Stimulated activated CD4-positive, alpha-beta T cell treated with anti-CD3 and anti-CD28 coated beads, Interleukin-2, amount 100 ng/mL, for 4 hours (primary cell): ENCODE measurements at places on chromosomes 6 and 20.

DNA sequence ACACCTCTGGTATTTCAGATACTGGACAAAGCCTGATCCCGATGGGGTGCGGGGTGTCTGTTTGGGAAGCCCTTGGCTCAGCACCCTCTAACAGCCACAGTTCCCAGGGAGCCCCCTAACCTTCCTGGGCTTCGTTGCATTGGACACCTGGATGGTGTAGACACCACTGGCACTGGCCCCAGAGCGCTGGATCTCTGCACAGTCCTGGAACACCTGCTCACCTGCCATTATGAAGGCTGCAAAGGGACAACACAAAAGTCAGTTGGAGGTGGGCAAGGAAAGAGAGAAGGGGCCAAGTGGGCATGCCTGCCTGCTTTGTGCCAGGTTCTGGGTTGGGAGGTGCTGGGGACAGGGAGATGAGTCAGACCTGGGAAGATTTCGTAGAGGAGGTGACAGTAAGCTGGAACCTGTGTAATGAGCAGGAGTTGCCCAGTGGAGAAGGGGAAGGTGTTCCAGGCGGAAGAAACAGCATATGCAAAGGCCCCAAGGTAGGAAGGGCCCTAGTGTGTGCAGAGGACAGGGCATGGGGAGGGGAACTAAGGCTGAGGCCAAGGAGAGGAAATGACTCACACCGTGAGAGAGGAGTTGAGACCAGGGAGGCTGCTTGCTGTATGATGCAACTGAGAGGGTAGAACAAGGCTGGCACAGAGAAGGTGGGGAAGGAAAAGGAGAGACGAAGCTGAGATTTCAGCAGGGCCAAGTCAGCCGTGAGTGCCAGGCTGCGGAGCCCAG is 34.9 kb downstream of the ANGPT4 start:
- no peak for DNase-seq

DNA sequence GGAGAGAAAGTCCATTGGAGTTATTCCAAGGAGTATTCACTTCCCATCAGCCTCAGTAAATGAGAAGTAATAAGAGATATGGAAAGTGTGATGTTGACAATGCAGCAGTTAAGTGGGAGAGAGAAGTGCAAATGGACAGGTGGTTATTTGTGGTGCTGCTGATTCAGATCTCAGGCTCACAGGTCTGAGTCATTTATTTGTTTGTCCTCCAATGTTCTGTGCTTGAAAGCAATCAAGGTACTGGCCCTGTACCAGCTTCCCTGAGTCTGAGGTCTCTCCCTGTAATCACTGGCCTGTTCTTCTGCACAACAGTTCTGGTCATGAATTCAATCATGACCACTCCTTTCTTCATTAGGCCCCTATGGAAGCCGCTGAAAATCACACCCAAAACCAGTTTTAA is 827.7 kb downstream of the MAFB start:
- no peak for DNase-seq

DNA sequence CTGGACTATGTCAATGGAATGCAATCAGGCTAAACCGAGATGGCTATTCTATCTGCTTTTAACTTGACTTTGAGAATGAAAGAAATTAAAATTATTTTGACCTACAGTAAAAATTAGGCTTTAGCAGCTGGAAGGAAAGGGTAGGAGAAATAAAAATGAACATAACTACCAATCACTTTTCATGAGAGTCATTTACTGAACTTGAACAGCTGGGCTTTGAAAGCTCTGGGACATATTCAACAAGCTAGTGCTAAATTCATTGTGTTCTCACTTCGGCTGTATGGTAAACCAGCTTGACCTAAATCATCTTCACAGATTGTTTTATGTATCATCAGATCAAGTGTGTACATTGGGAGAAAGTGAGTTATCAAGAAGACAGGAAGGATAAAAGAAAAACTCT is 161.5 kb upstream of the STXBP5 start:
- no peak for DNase-seq

- no peak for DNase-seq
These were observed 12.4 kb downstream of the C20orf96 start for GRCh38 chr20:278181-278580.

DNA sequence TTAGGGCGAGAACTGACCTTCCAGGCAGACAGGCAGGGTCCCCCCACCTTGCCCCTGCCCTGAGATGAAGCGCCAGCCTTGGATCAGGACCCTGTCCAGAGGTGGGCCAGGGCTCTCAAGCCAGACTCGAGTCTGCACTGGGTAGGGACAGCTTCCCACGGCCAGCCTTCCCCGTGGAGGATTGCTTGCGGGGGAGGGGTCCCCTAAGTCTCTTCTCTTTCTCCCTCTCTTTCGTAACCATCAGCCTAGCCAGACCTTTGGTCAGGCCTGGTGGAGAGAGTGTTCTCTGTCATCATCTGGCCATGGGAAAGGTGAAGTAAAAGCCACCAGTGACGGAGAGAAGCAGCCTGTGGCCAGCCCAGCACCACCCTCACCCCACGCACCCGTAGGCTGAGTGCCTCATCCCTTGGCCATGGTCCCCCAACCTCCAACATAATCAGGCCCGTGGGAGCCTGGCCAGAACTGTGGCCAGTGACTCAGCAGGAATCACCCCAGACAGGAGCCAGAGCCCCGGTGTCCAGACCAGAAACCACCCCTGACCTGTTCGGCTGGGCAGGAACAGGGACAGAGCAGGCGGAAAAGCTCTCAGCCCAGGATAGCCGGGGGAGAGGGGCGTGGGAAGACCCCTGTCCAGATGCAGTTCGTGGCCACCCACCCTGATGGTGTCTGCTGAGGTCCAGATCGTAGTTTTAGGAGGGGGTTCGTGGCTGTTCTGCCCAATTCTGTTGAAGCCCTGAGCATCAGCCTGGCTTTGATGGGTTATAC is 47.1 kb downstream of the SNAI1 start:
- DNase-seq: no peak

DNA sequence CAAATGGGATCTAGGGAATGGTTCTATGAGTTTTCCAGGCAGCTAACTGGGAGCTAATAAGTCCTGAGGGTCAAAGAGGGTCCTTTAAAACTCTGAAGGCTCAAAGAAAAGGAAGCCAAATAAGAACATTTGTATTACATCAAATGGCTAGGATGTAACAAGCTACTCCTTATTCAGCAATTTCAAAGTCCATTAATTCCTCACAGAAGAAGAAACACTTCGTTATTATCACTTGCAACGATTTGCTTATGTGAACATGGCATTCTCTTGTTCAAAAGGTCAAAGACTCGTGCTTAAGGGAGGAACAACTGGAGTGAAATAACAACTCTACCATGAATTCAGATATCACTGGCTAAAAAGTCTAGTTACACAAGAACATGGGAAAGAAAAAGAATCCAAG is 70.8 kb upstream of the FBXO30 start:
- DNase-seq: no peak

- DNase-seq: no peak
These were observed 3.7 kb upstream of the MYLK4 start for GRCh38 chr6:2754393-2754792.

GRCh38 chr20:3407040-3407770 is at the start of gene DNAAF9:
Gene DNAAF9 (minus strand): TSS chr20:3407669. CDS start chr20:3407557, 112 bp downstream.
- peak; percentile 31 for DNase-seq

DNA sequence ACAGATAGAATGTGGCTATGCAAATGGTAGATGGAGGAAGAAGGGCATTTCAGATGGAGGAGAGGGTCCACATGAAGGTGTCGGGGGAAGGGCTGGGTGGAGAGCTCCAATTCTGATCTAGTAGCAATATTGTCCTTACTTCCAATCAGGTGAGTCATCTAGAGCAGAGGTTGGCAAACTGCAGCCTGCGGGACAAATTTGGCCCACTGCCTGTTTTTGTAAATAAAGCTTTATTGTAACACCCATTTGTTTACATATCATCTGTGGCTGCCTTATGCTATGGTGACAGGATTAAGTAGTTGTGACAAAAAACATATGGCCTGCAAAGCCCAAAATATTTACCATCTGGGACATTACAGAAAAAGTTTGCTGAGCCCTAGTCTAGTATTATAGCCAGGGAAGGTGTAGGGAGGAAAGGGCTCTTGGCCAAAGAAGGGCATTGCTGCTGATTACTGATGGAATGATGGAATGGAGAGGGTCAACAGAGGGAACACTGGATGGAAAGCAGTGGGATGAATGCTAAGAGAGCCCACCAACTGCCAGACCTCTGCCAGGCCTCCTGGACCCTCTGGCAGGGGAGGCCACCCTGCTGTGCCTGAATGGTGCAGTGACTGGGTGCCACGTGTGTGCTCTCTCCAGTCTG is 79.8 kb downstream of the SLC22A23 start:
- DNase-seq: no peak

DNA sequence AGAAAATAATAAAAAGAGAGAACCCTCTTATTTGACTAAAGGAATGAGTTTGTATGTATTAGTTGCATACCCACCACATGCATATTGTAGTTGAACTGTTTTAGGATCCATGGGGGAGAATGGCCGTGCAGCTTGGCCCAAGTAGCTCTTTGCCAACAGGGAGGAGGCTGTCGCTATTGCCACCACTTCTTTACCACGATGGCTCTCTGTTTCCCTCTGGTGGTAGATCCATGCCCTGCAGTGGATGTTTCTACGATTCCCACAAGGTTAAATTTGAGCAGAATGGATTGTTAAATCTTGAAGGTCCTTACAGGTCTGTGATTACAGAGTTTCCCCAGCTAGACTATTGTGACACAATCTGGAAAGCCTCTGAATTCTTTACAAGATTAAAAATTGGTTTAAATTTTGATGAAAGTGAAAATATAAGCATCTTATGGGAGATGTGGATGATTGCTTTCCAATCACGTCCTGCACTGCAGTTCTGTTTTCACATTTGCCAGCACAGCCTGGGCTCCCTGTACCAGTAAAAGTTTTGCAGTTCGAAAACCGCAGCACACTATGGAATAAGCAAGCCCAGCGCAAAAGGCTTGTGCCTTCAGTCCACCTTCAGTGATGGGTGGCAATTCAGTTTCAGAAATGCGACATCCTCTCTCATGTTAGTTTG is 34.4 kb upstream of the FNDC1 start:
- DNase-seq: peak; percentile 51

GRCh38 chr20:3995067-3995748 is 20.1 kb downstream of the RNF24 start:
- DNase-seq: no peak

DNA sequence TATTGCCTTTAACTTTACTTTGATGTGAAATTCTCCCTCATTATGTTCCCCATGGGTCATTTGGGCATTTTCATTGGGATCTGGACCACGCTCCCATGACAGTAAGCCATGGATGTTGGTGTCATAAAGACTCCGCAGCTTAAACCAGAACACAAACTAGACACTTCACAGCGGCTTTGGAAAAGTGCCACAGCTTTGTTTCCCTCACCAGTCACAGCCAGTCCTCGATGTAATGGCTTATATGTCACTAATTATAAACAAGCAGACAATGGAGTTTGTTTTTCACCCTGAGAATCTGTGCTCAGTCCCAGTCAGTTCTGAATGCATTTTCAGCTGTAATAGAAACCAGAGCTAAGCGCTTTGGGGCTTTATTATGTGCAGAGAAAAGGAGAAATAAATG is 23.2 kb upstream of the DAAM2 start:
- no peak for DNase-seq
